ENCODE measurements at places on chromosomes 6 and 20. TPM values are rescaled to one million over a fixed set of nuclear protein-coding genes. Genes with fewer than 3 reads are reported as not detected.

GRCh38 chr20:12978613-12979495 is 29.9 kb upstream of the SPTLC3 start:
- DNase-seq: no peak

- no peak for DNase-seq
Observed at GRCh38 chr20:708956-709355, 33.4 kb upstream of the SCRT2 start.

DNA sequence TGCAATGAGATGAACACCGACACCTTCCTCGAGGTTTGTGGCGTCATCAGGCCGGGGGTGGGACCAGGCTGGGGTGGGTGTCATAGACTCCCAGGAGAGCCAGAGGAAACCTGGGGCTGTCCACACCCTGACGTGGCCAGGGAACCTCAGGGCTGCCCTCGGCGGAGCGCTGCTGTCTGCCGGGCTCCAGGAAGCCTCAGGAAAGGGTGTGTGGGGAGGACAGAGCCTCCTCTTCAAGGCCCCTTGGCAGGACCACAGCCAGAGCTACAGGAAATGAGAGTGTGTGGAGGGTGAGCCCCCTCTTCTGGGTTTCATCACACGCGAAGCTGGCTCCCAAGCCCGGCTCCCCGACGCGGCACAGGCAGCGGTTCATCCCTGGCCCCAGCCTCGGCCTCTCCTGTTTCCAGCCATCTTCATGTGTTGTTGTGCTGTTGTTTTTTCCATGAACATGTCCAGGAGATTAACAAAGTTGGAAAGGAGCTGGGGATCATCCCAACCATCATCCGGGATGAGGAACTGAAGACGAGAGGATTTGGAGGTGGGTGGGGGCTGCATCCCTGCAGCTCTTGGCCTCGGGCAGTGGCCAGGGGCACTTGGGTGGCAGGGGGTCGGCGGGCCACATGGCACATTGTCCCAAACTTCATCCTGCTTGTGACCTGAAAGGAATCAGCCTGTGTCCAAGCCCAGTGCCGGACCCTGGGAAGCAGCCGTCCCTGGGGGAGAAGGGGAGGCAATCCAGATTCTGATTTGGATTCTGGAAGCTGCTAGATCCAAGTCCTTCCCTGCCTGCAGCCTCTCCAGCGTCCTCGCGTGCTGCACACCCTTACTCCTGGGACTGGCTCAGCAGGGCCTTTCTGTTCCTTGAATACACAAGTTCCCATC is 6.4 kb downstream of the NPEPL1 start:
- DNase-seq: peak; percentile 81

Gene XKR7
- total RNA-seq: not detected

DNA sequence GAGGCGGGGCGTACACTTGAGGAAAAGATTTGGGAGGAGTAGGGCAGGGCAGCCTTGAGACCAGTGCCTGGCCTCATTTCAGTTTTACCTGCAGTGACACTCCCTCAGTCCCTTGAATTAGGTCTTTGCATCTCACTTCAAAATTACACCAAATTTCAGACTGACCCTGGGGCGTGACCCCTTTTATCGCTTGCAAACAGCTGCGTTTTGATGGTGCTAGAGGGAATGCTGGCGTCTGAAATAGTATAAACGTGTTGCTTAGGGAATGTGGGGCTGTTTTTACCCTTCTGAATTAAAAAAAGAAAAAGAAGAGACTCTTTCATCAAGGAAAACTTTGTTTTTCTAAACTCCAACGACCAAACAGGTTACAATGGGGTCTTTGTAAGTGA is 21.0 kb downstream of the COL9A1 start:
- no peak for DNase-seq

GRCh38 chr6:84853901-84854300 is 89.5 kb upstream of the TBX18 start:
- DNase-seq: no peak

Gene KHDC3L
- not detected for total RNA-seq

DNA sequence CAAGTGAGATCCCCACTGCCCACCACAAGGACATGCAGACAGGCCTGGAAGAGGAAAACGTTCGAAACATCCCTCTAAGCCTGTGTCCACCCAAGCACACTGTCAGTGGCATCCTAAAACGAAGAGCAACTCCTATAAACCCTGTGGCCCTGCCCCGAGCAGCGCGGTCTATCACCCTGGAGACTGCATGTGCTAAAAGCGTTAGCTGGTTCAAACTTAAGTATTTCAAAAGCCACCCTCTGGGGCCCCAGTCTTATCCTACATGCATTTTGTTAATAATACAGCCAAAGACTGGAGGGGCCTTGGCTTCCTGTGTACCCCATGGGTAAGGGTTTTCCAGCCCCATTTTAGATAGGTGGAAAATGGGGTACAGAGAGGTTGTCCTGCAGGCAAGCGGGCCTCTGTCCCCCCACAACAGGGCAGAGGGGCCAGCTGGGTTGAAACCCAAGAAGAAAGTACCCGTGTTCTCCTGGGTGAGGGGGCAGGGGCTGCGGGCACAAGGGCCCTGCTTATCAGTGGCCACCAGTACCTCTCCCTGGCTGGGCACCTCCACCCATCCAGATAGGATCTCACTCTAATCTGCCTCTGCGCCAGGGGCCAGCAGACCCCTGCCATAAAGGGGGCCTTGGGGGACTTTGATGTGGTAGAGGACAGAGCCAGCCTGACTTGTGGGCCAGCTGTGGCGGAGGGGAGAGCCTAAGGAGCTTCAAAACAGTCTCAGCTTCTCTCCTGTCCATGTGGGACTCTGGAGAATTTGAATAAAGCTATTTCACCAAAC is 28.3 kb downstream of the PREX1 start:
- no peak for DNase-seq
